ENCODE measurements at places on chromosomes 5 and 9.

DNA sequence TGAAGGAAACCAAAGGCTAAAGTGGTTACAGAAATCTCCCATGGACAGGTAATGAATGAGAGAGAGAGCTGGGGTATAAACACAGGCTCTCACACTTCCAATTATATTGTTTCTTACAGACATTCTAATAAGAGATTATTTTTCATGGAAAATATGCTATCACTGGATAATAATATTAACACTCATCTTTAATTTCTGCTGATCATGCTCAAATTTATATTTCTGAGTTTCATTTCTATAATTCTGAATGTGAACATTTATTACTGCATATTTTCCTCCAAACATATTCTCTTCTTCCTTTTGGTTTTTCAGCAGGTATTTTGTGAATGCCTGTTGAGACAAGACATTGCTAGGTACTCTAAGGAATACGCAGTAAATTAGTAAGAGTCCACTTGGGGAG, 410.2 kb upstream of the DAP start:
- no peak for DNase-seq

GRCh38 chr5:93592883-93593282, 9.9 kb downstream of the NR2F1 start:
- DNase-seq: no peak

DNA sequence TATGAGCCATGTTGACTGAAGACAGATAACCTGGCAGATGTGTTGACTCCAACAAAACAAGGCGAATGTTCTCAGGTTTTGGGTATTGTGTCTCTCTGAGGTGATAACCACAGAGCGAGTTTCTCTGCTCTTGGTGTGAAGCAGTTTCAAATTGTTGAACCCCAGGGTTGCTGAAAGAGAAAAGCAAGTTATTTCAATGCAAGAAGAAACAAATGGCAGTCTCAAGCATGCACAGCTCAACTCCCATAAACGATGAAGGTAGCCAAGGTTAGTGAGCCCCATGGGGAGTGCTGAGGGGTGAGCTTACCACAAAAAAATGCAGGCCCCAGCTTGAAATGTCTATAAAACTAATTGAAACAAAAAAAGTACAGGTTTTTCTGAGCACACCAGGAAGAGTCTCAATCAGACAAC, 220.8 kb upstream of the DAPK1 start:
- DNase-seq: no peak

GRCh38 chr5:27568811-27569210, 530.4 kb upstream of the CDH9 start:
- DNase-seq: no peak

DNA sequence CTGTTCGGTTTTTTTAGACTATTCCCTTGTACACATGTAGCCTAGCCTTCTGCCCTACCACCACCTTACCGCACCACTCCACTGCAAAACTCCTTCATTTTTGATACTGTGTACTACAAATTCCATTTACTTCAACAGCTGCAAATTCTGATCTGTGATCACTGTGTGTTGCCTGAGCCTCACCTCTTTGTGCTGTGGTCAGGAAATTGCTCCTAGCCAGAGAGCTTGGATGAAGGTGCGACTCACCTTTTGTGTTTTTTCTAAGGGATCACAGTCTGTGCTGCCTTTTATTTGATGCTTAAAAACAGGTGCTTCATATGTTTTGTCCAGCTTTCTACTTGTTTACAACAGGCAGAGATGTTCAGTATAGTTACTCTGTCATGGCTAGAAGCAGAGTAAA, 31.5 kb downstream of the CSNK1G3 start:
- no peak for DNase-seq

- DNase-seq: no peak
Measured at GRCh38 chr5:151676719-151677118, 10.0 kb downstream of the SPARC start.

- no peak for DNase-seq
Measured at GRCh38 chr5:86439593-86440110, 178.1 kb upstream of the COX7C start.

DNA sequence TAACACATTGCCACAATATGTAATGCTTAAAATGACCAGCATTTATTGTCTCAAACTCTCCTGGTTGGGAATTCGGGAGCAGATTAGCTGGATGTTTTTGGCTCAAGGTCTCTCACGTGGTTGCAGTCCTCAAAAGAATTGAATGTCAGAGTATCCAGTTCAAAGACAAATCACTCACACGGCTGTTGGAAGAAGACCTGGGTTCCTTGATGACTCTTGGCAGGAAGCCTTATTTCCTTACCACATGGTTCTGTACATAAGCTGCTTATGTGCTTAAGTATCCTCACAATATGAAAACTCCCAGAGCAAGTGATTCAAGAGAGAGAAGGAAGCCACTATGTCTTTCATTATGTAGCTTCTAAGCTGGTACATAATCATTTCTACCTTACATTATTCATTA, 230.3 kb upstream of the PTPRD start:
- DNase-seq: no peak

- no peak for DNase-seq
Measured at GRCh38 chr5:170985486-170985885, 123.7 kb downstream of the RANBP17 start.

GRCh38 chr5:119395080-119395836, 39.4 kb downstream of the TNFAIP8 start:
- no peak for DNase-seq

Measured in NCI-H1105 treated with DMSO at 0.1 percent for 48 hours (cell line).